ENCODE measurements at places on chromosomes 2 and 18.

- DNase-seq = no peak
Observed at GRCh38 chr2:213806125-213806726, 522.0 kb downstream of the SPAG16 start.

GRCh38 chr18:36589857-36590543 is 238.8 kb downstream of the TPGS2 start:
- no peak for DNase-seq

DNA sequence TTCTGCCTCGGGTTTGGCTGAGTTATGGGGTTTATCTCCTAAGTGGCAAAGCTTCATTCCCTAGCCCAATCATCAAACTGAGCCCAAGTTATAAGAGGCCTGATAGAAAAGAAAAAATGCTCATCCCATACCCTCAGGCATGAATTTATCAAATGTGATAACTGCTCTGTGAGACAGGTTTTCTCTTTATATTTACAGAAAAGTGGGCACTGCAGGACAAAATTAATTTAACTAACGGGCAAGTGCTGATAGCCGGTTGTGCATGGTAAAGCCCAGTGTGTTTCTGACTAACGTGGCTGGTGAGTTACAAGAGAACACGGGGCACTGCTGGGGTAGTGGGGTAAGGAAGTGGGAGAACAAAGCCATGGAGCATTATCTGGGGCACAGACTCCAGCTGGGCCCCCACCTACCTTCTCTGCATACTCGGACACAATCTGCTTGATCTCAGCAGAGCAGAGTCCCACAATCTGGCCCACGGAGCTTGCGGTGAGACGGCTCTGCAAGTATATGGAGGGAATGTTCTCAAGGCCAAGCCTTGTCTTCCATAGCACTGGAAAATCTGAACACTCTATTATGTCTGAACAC is 40.3 kb downstream of the CCDC93 start:
- DNase-seq = no peak

DNA sequence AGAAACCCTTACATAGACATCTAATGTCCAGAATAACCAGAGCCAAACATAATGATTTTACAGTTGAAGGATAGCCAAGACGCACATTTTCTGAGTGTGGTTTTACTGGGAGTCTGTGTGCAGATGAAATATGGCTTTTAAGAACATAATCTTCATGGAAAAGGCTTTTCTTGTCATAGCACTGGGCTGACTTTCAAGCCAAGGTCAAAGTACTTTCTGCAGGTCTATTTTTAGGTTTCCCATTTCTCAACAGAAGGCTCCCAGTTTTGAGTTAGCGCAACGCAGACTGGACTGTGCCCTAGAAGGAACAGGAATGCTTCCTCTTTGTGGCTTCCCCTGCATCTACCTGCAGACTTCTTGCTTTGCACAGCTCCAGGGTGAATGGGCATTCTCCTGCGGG is 92.3 kb upstream of the UPP2 start:
- DNase-seq = no peak

DNA sequence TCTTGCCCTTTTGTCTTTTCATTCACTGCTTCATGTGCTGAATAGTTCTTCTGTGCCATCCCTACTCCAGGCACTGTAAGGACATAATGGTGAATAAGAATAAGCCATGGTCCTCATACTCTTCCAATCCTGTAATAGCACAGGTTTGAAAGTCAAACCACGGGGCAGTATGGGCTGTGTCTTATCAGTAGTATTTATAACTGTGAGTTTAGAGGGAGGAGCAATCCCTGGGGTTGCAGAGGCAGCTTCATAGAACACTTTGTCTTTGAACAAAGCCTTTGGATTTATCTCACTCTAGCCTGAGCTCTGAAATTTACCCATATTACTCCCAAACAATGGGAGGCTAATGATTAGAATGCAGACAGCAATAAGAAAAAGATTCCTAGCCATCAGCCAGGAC is 30.2 kb upstream of the ALK start:
- no peak for DNase-seq

- DNase-seq = no peak
Observed at GRCh38 chr2:223075301-223076270, 23.6 kb downstream of the KCNE4 start.

Data from GM19239 (cell line).